ENCODE measurements at places on chromosomes 6 and 20. TPM values are rescaled to one million over a fixed set of nuclear protein-coding genes. Genes with fewer than 3 reads are reported as not detected.
A peak's percentile ranks its signal among the peaks of the same experiment; 100 is the strongest.

GPLD1 gene
- total RNA-seq = 0.75 TPM

MUC21 gene
- not detected for total RNA-seq

BFSP1 gene
- 4.2 TPM for total RNA-seq

KCNK16 gene
- not detected for total RNA-seq

CASS4 gene
- total RNA-seq = 2.3 TPM

MKKS gene
- total RNA-seq = 13.4 TPM

HRH3 gene
- total RNA-seq = 0.07 TPM

MSH5 gene
- total RNA-seq = 6.8 TPM

- no peak overlapping the region for H3K4me3 ChIP-seq
- H3K27ac ChIP-seq = no peak overlapping the region
- H3K4me1 ChIP-seq = peaks cover 10% of the 10 kb centered on the region
- H3K27me3 ChIP-seq = no peaks in the 10 kb centered on the region
These were observed 112.7 kb downstream of the ISM1 start for GRCh38 chr20:13333793-13334192.

DNA sequence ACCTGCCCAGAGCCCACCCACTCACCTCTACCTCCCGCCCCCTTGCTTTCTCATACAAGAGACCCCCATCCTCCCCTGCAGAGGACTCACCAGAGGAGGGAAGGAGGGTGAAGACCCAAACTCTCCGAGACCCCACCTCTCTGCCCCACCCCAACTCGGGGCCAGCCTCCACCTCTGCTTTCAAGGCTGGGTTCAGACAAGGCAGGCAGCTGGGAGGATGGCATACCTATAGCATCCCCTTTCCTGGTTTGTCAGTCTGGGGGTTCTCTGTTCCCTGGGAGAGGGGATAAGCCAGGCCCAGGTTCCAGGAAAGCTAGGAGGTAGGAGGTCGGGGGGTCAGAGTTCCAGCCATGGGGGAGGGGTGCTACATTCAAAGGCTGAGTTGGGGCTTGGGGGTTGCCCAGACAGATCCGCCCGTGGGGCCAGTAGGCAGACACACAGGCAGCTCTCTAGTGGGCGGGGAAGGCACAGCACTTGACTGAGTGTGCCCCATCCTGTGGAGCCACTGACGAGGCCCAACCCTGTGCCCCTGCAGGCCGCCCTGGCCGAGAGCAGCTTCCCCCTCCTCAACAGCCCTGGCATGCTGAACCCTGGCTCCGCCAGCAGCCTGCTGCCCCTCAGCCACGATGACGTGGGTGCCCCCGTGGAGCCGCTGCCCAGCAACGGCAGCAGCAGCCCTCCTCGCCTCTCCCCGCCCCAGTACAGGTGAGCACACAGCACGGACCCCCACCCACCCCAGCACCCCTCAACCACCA is 40.8 kb upstream of the MDFI start:
- no peak overlapping the region for H3K4me3 ChIP-seq
- H3K36me3 ChIP-seq = no peaks in the 10 kb centered on the region
- no peaks in the 10 kb centered on the region for H3K4me1 ChIP-seq
- no peak for DNase-seq

GRCh38 chr6:4355241-4355640 is 219.9 kb upstream of the ECI2 start:
- no peaks in the 10 kb centered on the region for H3K27me3 ChIP-seq
- DNase-seq = peak; percentile 92
- no peak overlapping the region for H3K4me3 ChIP-seq

- H3K27me3 ChIP-seq = no peaks in the 10 kb centered on the region
- H3K4me3 ChIP-seq = no peak overlapping the region
- H3K27ac ChIP-seq = no peak overlapping the region
- no peaks in the 10 kb centered on the region for H3K36me3 ChIP-seq
- DNase-seq = no peak
- H3K4me1 ChIP-seq = no peaks in the 10 kb centered on the region
These were observed 88.1 kb downstream of the PRSS35 start for GRCh38 chr6:83600459-83600858.

- DNase-seq = no peak
- no peaks in the 10 kb centered on the region for H3K4me1 ChIP-seq
- no peak overlapping the region for H3K27ac ChIP-seq
- H3K27me3 ChIP-seq = no peaks in the 10 kb centered on the region
These were observed 43.9 kb downstream of the PLCB1 start for GRCh38 chr20:8175741-8176675.

DNA sequence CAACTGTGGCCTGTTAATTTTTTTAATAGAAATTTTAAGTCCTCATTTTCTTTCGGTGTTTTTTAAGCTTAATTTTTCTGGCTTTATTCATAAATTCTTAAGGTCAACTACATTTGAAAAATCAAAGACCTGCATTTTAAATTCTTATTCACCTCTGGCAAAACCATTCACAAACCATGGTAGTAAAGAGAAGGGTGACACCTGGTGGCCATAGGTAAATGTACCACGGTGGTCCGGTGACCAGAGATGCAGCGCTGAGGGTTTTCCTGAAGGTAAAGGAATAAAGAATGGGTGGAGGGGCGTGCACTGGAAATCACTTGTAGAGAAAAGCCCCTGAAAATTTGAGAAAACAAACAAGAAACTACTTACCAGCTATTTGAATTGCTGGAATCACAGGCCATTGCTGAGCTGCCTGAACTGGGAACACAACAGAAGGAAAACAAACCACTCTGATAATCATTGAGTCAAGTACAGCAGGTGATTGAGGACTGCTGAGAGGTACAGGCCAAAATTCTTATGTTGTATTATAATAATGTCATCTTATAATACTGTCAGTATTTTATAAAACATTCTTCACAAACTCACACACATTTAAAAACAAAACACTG is 10.1 kb downstream of the HFE start:
- no peaks in the 10 kb centered on the region for H3K4me1 ChIP-seq
- no peak overlapping the region for H3K4me3 ChIP-seq
- no peak overlapping the region for H3K27ac ChIP-seq
- DNase-seq = no peak

DNA sequence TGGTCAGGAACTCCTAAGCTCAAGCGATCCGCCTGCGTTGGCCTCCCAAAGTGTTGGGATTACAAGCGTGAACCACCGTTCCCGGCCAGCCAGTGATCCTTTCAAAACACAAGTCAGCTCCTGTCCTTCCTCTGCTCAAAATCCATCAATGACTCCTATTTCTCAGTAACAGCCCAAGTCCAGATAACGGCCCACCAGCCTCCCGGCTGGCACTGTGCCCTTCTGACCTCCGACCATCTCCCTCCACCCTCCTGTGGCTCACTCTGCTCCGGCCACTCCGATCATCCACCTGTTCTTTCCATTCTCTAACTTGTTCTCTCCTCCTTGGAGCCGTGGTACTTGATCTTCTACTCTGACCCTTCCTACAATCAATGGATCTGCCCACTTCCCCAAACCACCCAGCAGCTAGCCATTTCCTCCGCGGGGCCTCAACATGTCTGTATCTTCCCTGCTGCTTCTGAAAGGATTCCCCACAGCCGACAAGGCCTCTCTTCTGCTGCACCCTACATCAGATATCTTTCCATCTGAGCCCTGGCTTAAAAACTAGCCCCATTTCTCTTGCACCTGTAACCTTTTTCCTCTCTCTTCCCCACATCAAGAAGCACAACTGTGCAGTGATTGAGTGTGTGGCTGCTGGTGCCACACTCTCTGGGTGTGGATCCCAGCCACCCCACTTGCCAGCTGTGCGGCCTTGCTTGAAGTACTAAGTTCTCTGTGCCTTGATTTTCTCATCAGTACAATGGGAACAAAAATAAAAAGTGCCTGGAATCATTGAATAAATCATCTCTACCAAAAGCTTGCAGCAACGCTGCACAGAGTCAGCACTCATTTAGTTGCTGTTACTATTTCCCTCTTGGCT is 6.1 kb upstream of the ZMYND8 start:
- H3K4me1 ChIP-seq = peaks cover 39% of the 10 kb centered on the region
- H3K36me3 ChIP-seq = no peaks in the 10 kb centered on the region
- no peak overlapping the region for H3K4me3 ChIP-seq
- no peak for DNase-seq

- H3K4me1 ChIP-seq = peaks cover 46% of the 10 kb centered on the region
- no peak for DNase-seq
- no peaks in the 10 kb centered on the region for H3K36me3 ChIP-seq
- H3K27me3 ChIP-seq = no peaks in the 10 kb centered on the region
These were observed 16.6 kb downstream of the B4GALT5 start for GRCh38 chr20:49697071-49697470.

Data from astrocyte (in vitro differentiated cells and primary cell).